ENCODE measurements at places on chromosomes 3 and 15.

DNA sequence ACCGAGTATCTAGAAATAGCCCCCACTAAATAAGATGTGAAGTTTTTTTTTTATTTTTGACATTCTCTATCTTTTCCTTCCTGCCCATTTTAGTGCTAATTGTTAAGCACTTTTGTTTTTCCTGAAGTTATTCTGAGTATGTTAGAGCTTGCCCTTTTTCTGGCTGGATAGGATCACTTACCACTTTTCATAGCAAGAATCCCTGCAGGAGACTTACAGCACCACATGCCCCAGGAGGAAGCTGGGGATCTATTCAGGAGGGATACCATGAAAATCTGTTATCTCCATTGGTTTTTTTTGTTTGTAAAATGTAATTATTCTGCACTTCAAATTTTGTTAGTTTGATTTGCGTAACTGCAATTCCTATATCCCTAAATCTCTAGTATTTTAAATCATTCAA, 968.4 kb downstream of the ZPLD1 start:
- no peak for DNase-seq

GRCh38 chr3:130906374-130906995, 12.6 kb downstream of the ATP2C1 start:
- DNase-seq = no peak

GRCh38 chr3:12773710-12774086, 14.6 kb upstream of the TMEM40 start:
- DNase-seq = no peak

- DNase-seq = no peak
Measured at GRCh38 chr3:5188419-5189221, 1.1 kb downstream of the EDEM1 start.

DNA sequence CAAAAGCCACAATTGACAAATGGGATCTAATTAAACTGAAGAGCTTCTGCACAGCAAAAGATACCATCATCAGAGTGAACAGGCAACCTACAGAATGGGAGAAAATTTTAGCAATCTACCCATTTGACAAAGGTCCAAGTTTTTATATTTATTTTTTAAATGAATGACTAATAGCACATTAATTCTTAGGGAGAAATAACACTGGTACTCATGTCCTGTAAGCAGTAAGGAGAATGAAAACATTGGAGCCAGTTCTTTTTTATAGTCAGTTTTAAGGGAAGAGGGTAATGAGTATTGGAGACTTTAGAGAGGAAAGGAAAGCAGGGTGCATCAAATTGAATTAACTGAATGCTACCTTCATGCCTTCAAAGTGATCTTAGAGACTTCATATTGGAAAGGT, 404.7 kb upstream of the TGFBR2 start:
- DNase-seq = no peak

DNA sequence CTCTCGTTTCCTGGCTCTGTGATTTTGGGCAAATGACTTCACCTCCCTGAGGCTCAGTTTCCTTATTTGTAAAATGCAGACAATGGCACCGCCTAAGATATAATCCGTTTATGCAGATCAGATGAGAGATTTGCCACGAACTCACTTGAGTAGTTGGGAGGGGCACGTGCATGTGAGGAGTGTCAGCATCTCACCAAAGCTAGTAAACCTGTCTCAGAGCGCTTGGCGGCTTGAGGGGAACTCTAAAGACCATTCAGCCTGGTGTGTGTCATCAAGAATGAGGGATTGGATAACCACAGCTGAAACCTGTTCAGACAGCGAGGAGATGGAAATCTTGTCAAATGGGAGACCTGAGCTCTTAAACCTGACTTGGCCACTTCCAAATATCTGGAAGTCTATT, 48.7 kb downstream of the BDH1 start:
- DNase-seq = no peak

DNA sequence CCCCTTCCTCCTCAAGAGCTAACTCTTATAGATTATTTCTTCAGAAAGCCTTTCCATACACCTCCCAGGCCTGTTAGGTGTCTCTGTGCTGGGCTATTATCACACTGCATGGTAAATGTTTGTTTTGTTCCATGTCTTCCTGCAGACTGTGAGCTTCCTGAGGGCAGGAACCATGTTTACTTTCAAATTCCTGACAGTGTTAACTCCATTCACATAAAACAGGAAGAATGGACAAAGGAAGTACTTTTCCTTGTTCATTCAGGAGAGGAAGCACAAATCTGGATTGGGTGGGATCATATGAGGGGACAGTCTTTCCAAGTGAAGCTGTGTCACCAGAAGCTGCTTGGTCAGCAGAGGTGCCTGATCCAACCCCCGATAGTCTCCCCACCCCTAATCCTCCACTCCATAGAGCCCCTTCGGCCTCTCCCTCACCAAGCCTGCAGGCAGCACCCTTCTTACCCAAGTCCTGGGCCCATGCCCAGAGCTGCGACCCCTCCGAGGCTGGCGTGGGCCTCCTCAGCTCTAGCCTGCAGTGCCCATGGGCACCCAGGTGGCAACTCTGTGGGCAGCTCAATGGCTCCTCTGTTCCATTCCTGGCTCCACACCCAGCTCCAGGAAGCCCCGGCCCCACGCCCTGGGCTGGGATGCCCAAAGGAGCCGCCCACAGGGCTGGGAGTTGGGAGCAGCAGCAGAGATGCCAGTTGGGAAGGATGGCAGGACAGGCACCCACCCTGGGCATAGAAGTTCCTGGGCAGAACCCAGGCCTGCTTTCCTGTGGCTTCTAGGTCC, 6.9 kb downstream of the SHF start:
- DNase-seq = no peak

DNA sequence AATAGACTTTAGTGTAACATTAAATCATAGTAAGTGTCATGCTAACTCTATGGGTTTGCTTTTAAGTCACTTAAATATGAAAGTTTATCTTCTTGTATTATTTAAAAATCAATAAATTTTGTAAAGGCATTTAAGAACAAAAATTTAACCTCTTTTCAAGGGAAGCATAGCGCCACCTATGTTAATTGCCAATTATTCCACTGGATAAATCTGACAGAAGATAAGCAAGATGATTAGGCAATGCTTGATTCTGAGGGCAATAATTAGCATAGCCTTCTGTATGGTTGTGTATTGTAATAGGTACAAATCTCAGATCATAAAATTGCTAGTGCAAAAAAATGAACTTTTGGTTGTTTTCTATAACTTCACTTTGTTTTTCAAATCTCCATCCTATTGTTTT, 560.1 kb downstream of the GRM7 start:
- no peak for DNase-seq

Measured in anterior cingulate cortex (tissue), 58 donors.